ENCODE measurements at places on chromosomes 2 and 18. TPM values are rescaled to one million over a fixed set of nuclear protein-coding genes. Genes with fewer than 3 reads are reported as not detected.

The ERLEC1 gene
- 30.8 TPM for total RNA-seq

The TUBA4A gene
- 337 TPM for total RNA-seq

DNA sequence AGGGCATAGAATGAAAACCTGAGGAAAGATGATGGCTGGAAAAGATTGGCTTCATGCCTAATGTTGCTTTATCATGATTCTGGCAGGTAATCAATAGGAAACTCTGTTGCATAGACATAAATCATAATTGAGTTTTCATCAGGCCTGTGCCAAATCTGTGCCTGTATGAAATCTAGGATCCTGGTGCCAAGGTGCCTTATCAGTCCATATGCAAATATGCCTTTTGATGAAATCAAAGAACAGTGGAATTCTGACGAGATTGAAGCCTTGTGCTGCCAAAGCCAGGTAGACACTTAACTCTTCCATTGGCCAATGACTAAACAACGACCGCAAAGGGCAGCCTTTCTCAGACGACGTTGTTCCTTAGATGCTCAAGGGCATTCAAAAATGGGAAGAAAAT lies 170.0 kb upstream of the CRIM1 start:
- no peak for DNase-seq

DNA sequence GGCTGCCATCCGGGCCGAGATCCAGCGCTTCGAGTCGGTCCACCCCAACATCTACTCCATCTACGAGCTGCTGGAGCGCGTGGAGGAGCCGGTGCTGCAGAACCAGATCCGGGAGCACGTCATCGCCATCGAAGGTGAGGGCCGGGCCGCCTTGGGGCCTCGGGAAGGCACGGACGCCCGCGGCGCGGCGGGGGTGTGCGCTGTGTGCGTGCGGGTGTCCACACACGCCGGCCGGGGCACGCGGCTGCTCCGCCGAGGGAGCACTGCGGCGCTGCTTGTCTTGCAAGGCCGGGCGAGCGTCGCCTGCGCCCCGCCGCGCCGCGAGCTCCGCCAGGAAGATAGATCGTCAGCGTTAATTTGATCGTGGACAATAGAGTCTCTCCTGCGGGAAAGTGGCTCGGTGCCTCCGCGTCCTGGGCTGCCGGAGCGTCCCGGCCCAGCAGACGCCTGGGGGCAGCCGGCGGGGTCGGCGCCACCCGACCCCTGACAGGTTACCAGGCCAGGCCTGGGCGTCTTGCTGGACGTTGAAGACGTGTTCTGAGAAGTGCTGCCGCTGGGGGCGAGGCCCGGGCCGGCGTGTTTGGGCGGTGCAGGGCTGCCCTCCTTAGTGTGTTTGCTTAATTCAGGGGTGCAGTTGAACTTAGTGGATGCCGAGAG lies 1.0 kb downstream of the AGAP1 start:
- no peak for DNase-seq

GRCh38 chr2:149076863-149077412 lies 38.4 kb downstream of the LYPD6B start:
- no peak for DNase-seq

GRCh38 chr2:234680688-234681619 lies 184.1 kb upstream of the ARL4C start:
- no peak for DNase-seq
